ENCODE measurements at places on chromosomes 2 and 18. TPM values are rescaled to one million over a fixed set of nuclear protein-coding genes. Genes with fewer than 3 reads are reported as not detected.

The REEP1 gene
- polyA plus RNA-seq: 0.46 TPM

The MYCN gene
- polyA plus RNA-seq: 0.16 TPM

The DLX1 gene
- not detected for polyA plus RNA-seq

The GKN1 gene
- not detected for polyA plus RNA-seq

The PTPRM gene
- polyA plus RNA-seq: 9.2 TPM

The BCL2 gene
- 0.69 TPM for polyA plus RNA-seq

The MZT2A gene
- 49.6 TPM for polyA plus RNA-seq

The TMEM182 gene
- polyA plus RNA-seq: 2.8 TPM

The ALPI gene
- 0.02 TPM for polyA plus RNA-seq

The ZNF532 gene
- 0.68 TPM for polyA plus RNA-seq

The NOTO gene
- polyA plus RNA-seq: not detected

The TDRD15 gene
- 0.09 TPM for polyA plus RNA-seq

The NTSR2 gene
- not detected for polyA plus RNA-seq

The IL1RL1 gene
- polyA plus RNA-seq: 1.3 TPM

The TXNDC9 gene
- polyA plus RNA-seq: 17.6 TPM

The GREB1 gene
- polyA plus RNA-seq: 1.7 TPM

The FLACC1 gene
- polyA plus RNA-seq: 1.0 TPM

The EPAS1 gene
- 70.7 TPM for polyA plus RNA-seq

The SP140 gene
- 0.46 TPM for polyA plus RNA-seq

The RNMT gene
- polyA plus RNA-seq: 4.9 TPM

The SMAD2 gene
- 16.6 TPM for polyA plus RNA-seq

The SRD5A2 gene
- 2.9 TPM for polyA plus RNA-seq

The DSG4 gene
- not detected for polyA plus RNA-seq

The TEX44 gene
- polyA plus RNA-seq: not detected

The C2orf78 gene
- polyA plus RNA-seq: 0.02 TPM

The SCG2 gene
- polyA plus RNA-seq: not detected

The CCL20 gene
- polyA plus RNA-seq: 0.36 TPM

The SLC4A3 gene
- 0.08 TPM for polyA plus RNA-seq

The ZNF2 gene
- 1.0 TPM for polyA plus RNA-seq

The POTEC gene
- polyA plus RNA-seq: not detected

The B3GNT7 gene
- polyA plus RNA-seq: 0.96 TPM

The C2orf72 gene
- 94.9 TPM for polyA plus RNA-seq

The VRK2 gene
- 5.4 TPM for polyA plus RNA-seq

The AMER3 gene
- polyA plus RNA-seq: not detected

The DAPL1 gene
- not detected for polyA plus RNA-seq

The KCNG2 gene
- polyA plus RNA-seq: not detected

The TLX2 gene
- polyA plus RNA-seq: not detected

The LYPD1 gene
- 0.65 TPM for polyA plus RNA-seq

The FOXI3 gene
- not detected for polyA plus RNA-seq

The CCDC93 gene
- polyA plus RNA-seq: 6.3 TPM

The SIX3 gene
- not detected for polyA plus RNA-seq

The MARS2 gene
- polyA plus RNA-seq: 10.5 TPM

The SUCLG1 gene
- polyA plus RNA-seq: 138 TPM

The NEDD4L gene
- polyA plus RNA-seq: 10.2 TPM

The CNDP1 gene
- 21.1 TPM for polyA plus RNA-seq

The BOK gene
- 82.1 TPM for polyA plus RNA-seq
